ENCODE measurements at places on chromosomes 7 and 10.

DNA sequence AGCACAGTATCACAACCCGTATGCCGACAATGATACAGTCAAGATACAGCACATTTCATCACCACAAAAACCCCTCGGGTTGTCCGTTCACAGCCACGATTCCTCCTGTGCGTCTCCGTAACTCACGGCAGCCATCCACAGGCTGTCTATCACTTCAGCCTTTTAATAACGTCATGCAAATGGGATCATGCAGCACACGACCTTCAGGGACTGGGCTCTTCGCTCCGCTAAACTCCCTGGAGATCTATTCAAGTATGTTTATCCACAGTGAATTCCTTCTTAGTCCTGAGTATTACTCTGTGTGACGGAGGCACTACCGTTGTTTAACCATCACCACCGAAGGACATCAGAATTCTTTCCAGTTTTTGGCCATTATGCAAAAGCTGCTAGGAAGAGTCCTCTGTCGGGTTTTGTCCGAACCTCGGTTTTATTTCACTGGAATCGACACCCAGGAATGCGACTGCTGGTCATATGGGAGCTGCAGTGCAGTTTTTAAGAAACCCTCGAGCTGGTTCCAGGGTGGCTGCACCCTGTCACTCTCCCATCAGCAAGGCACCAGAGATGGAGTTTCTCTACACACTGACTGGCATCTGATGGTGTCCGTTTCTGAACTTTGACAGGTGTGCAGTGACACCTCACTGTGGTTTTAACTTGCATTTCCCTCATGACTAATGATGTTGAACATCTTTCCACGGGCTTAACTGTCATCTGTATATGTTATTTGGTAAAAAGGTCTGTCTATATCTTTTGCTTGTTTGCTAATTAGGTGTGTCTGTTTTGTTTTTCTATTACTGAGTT lies 193.6 kb downstream of the MAD1L1 start:
- DNase-seq: no peak

- peak; percentile 68 for DNase-seq
Observed at GRCh38 chr7:127437837-127438236, 45.3 kb upstream of the ZNF800 start.

- no peak for DNase-seq
Observed at GRCh38 chr10:11499425-11500071, 111.9 kb downstream of the USP6NL start.

GRCh38 chr10:77616766-77617165 lies 20.8 kb downstream of the KCNMA1 start:
- DNase-seq: peak; percentile 55

- no peak for DNase-seq
Observed at GRCh38 chr7:30471205-30471604, 7.4 kb downstream of the NOD1 start.

DNA sequence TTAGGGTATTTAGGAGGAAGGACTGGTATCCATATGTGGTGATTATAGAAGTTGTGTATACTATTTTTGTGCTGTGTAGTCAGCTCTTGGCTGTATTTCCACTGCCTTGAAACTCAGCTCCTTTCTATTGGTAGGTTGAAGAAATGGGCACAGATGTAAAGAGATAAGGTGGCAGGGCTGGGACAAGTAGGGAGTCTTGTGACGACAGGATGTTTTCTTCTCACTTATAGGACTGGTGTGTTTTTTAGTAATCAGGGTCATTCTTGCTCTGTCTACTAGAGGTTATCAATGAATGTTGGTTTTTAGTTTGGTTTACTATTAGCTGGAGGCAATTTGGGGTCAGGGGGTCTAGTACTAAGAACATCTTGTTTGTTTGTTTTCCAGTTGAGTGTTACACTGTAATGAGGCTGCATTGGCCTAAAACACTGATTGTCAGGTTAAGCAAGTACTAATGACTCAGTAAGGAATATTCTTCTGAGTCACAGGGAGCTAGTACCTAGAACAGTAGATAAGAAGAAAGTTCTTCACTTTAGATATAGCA lies 11.8 kb downstream of the UBN2 start:
- no peak for DNase-seq

DNA sequence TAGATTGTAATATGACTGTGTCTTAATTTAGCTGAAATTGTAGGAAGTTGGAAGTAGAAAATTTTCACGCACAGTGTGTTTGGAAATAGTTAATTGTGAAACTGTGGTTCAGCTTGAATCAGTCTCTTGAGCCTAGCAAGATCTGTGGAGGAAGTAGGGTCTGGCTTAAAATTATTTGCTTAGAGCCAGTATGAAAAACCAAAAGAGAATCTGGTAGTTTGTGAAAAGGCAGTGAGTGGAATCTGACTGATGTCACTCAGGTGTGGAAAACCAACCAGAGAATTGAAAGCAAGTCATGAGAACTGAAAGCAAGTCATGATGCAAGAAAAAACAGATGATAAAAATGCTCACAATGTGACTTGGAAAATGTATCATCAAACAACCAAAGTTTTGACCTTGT lies 11.5 kb downstream of the LIPJ start:
- DNase-seq: no peak

DNA sequence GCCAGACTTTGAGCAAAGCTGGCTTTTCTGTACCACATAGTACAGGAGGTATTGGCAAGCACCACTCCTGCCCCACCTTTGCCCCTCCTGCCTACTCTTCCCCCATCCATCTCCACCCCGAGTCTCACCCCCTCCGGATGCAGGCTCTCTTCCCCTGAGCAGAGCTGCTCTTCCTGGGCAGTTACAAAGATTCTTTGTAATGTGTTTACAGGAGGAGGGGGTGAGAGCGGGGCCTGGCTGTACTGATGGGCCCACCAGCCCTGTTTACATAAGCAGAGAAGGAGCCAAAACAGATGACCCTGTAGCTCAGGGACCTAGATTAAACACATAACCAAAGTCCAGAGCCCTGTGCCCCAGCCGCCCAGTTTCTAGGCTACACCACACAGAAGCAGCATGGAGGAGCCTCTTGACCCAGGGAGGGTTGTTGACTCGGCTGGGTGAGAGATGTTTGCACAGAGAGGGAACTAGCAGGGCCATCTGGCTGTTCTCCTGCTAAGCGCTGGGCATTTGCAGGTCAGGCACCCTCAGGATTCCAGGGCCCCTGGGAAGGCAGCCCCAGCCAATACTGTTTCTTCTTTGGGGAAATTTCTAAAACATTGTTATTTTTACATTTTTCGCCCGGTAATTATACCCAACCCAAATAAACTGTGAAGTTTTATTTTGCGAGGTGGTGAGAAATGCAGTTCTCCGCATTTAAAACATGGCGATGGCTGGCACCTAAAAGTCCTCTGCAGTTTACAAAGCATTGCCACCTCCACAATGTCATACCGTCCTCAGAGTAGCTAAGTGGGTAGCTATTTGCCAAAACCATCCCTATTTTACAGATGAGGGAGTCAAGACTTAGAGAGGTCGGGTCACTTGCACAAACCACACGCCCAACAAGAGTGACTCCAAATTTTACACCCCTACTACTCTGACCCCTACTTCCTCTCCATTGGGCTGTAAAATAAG lies 11.4 kb upstream of the ZKSCAN1 start:
- no peak for DNase-seq

GRCh38 chr7:40493609-40494051 lies 358.8 kb downstream of the SUGCT start:
- DNase-seq: no peak

DNA sequence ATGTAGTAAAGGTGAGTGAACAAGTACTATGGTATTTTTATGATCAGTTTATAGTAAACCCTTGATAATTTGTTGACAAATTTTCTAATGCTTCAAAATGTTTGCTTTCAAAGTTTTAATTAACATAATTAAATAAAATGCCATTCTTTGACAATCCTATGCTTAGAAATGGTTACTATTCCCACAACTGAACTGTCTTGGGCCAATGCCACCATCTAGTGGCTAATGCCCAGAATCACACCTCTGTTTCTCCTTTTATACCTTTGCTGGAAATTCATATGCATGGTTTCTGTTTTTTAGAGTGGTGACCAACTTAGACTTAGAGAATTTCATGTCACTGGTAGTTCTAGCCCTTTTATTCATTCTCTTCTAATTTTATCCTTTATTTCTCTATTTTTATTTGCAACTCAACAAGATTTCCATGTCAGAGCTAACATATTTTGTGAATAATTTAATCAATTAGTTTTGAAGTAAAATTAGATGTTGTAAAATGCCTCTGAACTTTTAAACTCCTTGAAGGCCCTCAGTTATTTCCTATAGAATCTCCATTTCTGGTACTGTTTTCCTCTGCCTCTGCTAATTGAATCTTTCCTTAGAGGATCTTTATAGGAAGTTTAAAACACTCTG lies 31.1 kb downstream of the PCGF5 start:
- peak; percentile 54 for DNase-seq

DNA sequence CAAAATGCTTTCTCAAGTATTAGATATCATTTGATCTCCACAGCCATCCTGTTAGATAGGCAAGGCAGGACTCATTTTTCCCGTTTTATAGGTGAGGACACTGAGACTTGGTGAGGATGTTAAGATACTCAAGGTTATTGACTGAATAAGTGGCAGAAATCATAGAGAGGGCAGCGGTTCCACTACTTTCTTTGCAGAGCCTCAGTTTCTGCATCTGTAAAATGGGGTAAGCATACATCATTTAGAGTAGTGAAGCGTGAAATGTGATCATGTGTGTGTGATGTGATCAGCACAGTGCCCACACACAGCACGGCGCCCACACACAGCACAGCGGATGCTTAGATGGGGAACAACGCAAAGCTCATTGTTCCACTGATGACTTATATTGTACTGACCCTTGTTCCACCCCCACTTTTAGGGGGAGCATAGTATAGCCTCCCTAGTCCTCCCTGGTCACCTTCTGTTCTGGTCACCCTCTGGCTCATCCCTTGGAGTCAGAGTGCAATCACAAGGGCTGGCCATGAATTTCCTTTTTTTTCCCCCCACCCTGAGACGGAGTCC lies 10.5 kb downstream of the UBTD1 start:
- no peak for DNase-seq

DNA sequence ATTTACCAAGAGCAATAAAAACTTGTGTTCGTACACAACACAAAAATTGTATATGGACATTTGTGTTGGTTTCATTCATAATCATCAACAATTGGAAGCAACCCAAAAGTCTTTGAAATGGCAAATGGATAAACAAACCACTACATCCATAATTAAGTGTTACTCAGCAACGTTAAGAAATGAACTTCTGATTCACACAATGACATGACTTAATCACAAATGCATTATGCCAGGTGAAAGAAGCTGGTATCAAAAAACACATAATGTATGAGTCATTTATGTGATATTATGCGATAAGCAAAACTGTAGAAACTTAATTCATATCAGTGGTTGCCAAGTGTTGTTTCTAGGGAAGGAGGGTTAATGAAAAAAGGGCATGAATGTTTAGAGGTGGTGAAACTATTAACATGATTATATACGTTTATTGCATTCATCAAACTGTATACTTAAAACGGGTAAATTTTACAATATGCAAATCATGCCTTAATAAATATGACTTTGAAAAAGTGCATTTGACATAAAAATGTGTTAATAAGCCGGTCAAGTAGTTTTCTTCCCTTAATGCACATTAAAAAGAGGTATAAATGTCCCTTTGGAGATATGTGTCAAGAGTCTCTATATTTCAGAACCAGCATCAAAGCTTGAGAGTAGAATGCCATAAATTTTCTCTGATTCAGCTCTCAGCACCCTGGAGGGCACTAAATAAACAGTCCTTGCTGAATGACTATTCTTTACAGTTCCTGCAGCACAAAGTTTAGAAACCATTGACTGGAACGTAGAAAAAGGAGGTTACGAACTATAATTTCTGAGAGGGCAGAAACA lies 84.8 kb upstream of the GRM3 start:
- no peak for DNase-seq

DNA sequence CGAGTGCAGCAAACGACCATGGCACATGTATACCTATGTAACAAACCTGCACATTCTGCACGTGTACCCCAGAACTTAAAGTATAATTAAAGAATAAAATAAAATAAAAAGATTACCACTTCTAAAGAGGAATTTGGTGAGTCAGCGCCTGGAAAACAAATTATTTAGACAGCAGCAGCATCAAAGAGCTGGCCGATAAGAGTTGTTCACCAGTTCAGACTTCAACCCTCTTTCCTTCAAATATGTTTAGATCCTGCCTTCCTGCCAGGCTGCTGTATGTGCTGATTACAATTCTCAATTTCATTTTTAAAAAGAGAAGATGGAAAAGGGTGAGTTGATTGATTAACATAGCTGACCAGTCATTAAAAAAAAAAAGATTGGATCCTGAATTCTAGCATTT lies 672.0 kb upstream of the NRP1 start:
- DNase-seq: no peak

DNA sequence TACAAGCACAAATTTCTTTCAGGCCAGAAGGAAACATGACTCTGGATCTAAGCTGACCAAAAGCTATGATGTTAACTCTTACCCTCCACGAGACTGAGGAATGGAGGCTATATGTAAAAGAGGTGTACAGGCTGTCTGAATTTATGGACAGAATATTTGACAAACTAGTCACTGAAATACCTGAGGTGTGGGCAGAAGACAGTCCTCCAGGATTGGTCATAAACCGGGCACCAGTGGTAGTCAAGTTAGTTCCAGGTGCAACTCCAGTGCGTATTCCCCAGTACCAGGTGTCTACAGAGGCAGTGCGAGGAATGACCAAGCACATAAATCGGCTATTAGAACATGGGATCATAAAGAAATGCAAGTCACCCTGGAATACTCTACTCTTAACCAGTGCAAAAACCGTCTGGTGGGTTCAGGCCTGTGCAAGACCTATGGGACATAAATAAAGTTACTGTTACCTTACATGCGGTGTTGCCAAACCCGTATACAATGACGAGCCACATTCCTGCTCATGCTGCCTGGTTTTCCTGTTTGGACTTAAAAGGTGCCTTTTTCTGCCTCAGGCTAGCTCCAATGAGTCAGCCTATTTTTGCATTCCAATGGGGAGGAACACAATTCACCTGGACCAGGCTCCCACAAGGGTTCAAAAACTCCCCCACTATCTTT lies 6.7 kb upstream of the CYREN start:
- DNase-seq: peak; percentile 24

GRCh38 chr10:7261351-7261750 lies 149.5 kb downstream of the SFMBT2 start:
- no peak for DNase-seq

DNA sequence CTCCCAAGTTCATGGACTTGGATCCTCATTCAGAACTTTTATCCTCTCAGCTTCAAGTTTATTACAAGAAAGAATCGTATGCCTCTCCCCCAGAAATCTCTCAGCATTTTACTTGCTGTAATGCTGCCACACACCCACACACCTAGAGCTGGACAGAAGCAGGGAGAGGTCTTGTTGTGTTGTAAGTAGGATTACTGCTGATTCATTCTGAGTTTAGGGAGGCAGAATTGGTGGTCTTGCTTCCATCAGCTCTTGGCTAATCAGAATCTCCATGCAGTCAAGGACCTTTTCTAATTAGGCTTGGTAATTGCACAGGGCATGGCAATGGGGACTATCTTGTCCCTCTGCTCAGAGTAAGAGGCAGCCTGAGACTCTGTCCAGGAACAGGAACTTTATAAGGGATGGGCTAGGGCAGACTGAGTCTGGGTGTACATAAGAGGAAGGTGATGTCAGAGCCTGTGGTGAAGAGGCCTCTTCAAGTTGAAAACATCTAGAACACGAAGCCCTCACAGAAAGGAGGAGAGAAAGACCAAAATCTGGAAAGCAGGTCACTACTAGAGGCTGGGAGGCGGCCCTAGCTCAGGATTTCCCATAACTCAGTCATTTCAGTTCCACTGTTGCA lies 7.0 kb upstream of the PTPRE start:
- no peak for DNase-seq

- DNase-seq: no peak
Observed at GRCh38 chr7:70726951-70727378, 405.0 kb upstream of the GALNT17 start.

Data from RCC 7860 (cell line).